ENCODE measurements at places on chromosomes 16 and 17.

DNA sequence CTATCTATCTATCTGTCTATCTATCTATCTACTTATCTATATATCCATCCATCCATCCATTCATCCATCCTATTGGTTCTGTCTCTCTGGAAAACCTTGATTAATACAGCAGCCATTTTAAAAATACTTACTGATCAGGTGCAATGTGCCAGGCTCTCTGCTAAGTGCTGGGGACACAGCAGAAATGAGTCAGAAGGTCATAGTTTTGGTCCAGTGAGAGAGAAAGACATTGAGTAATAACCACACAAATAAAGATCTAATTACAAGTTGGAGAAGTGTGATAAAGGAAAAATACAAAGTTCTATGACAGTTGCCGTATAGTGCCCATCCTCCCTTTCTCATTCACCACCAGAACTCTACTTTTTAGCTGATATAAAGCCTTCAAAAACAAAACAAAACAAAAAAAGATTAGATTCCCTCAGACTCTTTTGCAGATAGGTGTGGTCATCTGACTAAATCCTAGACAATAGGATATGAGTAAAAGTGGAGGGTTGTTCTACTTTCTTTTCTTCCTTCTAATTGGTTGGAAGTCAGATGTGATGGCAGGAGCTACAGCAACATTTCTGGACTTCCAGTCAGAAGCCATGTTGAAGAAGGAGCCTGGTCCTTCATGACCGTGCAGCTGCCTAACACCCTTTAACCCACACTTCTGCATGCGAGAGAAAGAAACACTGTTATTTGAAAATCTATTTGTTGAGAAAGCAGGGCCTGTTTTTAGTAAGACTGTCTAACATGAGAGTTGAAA is 72.0 kb upstream of the TOX3 start:
- no peak for DNase-seq

- no peak for DNase-seq
Measured at GRCh38 chr17:31745964-31746600, 113.0 kb downstream of the COPRS start.

- no peak for DNase-seq
Measured at GRCh38 chr17:77755410-77755963, 203.0 kb upstream of the TNRC6C start.

DNA sequence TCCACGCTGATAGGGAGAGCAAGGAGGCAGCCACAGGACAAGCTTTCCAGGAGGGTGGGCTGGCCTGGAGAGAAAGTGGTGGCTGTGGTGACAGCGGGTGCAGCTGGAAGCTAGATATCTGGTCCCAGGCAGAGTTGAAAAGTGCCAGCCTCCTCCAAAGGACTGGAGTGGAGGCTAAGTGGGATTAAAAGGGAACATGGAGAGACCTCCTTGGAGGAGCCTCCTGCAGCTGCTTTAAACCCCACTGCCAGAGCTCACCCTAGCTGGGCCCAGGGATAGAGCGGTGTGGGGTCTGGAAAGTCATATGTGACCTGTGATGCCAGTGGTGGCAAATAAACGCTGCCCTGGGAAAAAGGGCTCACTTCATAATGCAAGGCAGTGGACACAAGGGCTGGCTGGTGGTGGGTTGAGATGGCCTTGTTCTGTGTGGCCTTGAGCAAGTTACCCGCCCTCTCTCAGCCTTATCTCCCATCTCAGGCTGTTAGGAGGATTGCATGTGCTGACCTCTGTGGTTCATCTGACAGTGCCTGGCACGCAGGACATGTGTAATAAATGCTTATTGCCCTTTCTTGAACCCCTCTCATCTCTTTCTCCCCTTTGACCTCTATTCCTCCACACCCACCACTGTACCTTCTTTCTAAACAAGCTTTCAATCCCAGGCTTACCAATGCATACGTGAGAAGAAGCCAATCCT is 61.0 kb upstream of the LGALS9 start:
- DNase-seq = no peak

- no peak for DNase-seq
Measured at GRCh38 chr16:79792664-79793351, 192.3 kb upstream of the MAF start.

GRCh38 chr17:40100419-40100668 is at the start of gene NR1D1:
TSS of gene NR1D1 (minus strand) at chr17:40100589. CDS start at chr17:40100094, 495 bp downstream.
- DNase-seq = no peak

DNA sequence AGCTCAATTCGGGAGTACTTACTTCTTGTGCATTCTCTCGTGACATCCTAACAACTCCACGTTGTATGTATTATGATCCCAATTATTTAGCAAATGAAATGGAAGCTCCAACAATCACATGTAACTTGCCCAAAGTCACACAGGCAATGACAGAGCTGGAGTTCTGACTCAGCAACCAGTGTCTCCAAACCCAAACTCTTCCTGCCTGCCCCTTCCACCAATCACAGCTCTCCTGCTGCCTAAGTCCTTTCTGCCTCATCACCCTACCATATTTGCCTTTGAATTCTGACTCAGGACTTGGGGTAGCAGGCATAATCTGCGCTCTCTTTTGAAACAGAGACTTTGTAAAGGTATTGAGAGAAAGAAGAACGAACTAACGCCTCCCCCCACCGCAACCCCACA is 245.2 kb upstream of the MAF start:
- no peak for DNase-seq

- DNase-seq = no peak
Measured at GRCh38 chr17:38592487-38592886, 13.3 kb downstream of the SRCIN1 start.

Measured in NCI-H2029 treated with DMSO at 0.1 percent for 48 hours (cell line).